ENCODE measurements at places on chromosomes 11 and 22.

DNA sequence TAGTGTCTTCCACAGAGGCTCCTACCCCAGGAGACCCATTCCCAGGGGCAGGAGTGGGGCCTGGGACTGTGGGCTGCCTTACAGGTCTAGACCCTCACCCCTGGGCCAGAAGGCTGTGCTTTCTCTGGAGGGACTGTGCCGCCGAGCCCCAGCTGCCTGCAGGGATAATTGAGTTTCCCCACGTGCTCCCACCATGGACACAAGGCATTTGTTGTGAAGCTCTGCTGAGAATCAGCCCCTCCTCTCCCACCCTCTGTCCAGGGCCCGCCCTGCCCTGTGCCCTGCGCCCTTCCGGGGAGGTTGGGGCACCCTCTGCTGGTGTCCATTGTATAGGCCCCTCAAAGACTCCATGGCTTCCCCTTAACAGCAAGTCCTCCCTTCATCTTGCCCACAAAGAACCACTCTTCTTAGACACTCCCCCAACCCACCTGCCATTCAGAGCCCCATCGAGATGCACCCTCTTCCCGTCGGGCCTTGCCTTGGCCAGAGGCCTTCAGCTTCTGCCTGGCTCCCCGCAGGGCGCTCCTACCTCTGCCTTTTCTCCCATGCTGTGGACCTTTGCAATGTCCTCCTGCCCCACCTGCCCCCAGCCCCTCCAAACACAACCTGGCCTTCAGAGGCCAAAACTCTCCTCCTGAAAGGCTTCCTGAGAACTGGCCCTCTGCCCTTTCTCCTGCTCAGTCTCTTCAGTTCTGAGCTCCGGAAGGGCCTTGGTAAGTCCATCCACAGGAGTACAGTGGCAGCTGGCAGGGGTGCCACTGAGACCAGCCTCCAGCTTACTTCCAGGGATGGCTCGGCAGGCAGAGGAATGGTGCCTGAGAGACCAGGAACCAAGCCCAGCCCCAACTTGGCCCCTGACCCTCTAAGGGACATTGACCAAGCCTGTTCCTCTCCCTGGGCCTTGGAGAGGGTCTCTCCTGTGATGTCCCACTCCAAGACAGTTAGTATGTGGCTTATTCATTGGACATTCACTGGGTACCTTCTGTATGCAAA, 22.4 kb downstream of the DUSP8 start:
- DNase-seq = no peak

DNA sequence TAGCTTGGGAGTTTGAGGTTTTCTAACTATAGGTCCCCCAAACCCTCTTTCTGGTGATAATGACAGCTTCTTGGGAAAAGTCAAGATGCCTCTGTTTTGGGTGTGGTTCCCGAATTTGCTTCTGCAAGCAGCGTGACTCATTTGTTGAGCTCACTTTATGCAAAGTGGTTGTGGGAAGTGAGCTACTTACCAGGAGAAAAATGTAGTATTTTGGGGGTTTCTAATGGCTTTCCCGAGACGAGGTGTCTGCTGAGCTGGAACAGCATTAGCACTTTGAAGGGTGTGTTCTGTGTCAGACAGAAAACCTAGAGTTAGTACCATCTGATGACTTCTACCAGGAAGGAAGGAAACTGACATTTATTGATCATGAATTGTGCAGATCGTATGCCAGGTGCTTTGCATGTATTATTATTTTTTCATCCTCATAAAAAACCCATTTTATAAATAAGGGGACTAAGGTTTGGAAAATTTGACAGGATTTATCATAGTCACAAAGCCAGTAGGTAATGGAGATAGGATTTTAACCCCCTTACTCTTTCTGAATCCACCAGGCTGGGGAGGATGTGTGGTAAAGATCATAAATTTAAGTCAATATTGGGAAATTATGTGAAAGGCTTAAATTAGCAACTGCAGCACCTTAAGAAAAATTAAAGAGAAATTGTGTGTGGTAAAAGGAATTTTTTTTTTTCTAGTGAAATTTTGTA, 108.8 kb upstream of the CD44 start:
- no peak for DNase-seq

GRCh38 chr22:45628515-45628914, 43.1 kb upstream of the ATXN10 start:
- DNase-seq = no peak

DNA sequence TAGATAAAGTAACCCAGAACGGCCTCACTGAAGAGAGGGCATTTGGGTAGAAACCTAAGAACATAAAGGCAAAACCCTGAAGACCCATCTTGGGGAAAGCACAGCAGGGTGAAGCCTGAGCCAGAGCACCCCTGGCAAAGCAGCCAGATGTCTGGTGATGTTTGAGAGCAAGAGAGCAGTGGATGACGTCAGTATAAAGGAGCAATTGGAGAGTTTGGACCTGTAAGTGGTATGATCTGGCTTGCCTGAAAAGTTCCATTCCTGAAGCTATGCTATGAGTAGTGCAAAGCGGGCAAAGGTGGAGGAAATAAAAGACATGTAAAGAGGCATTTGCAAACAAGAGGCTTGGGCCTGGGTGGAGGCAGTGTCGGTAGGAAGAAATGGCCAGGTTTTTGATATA, 167.8 kb downstream of the MSANTD4 start:
- no peak for DNase-seq

DNA sequence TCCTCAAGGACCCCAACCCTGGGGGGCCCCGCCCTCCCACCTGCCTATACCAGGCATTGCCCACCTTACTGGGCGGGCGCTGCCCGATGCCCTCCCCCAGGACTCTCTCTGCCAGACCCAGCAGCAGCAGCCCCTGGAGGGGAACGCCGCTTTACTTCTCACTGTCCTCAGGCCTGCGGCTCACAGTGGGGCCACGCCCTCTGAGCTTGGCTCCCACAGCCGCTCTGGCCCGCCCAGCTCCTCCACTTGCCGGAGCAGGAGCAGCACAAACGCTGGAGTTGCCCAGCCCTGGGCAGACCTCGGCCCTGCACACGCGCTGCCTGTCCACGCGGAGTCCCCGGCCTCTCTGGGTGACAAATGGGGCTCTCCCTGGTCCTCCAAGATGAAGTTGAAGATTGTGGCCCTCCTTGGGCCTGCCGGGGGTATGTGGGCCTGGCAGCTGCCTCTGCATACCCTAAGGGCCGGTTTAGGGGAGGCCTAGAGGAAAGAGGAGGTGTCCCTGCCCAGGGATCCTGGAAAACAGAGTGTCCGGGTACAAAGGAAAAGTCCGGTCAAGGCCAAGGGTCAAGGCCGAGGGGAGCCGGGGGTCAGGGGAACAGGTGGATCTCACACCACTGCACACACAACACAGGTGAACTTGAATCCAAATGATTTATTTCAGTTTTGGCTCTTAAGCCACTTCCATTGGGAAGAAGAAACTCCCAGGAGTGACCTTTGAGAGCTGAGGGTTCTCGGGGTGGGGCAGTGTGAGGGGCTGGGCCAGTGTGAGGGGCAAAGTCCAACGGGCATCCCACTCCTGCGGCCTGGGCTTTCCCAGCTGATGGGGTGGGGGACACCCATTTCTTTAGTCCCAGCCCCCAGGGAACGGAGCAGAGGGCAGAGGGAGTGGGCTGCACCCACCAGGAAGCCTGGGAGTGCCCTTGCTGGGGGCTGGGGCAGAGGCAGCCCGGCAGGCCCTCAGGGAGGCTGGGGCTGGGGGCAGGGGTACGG, 674 bp upstream of the BAIAP2L2 start:
- DNase-seq = no peak

DNA sequence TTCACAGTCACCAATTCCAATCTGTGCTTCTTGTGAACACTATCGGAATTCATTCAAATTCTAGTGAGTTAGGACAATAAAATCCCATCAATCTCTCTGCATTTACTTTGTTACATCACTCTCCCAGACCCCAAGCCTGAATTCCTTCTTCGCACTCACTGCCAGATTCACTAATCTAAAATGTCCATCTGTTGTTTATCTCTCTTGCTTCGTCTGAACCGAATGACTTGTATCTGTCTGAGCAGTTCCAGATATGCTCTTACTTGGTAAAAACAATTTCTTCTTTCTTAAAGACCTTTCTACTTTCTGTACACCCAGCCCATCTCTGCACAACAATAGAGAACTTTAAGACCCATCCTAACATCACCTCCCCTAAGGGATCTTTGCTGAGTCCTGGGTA, 7.0 kb downstream of the MMP10 start:
- no peak for DNase-seq

GRCh38 chr11:64609436-64610047, 18.5 kb downstream of the SLC22A12 start:
- no peak for DNase-seq

DNA sequence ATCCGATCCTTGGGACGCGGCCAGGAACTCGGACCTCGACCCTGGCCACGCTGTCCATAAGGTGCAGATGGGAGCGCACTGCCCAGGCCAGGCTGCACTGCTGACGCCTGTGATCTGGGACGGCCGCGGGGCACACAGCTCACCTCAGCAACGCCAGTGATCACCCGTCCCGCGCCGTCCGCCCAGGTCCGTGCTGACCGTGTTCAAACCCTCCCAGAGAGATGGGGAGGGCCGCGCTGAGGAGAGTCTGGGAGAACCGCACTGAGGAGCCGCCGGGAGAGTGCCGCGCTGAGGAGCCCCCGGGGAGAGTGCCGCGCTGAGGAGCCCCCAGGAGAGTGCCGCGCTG, 636 bp downstream of the KCNQ1OT1 start:
- no peak for DNase-seq

DNA sequence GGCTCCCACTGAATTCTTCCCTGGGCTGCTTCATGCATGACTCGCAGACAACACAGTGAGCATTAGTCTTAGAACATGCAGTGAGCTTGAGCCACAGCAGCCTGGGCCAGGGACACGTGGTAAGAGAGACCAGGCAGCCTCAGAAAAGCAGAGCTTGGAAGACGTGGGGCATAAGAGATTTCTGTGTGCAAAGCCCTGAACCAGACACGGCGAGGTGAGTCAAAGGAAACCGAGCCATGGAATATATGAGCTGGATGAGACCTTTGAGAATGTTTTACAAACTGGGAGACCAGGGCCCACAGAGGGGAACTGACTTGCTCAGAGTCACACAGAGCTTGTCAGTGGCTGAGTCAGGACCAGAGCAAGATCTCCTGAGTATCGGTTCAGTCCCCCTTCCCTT, 8.5 kb upstream of the FXYD6 start:
- DNase-seq = no peak

- no peak for DNase-seq
Observed at GRCh38 chr11:114448749-114449482, 9.6 kb downstream of the REXO2 start.

- DNase-seq = peak; percentile 63
Observed at GRCh38 chr22:43826142-43827002, 14.3 kb upstream of the EFCAB6 start.

GRCh38 chr11:30879322-30880005, 293.3 kb upstream of the MPPED2 start:
- DNase-seq = peak; percentile 79

GRCh38 chr11:118076754-118077281, at the start of gene TMPRSS4:
TMPRSS4 (plus strand) TSS chr11:118077078; CDS start chr11:118077303, 225 bp downstream.
- DNase-seq = no peak

- DNase-seq = no peak
Observed at GRCh38 chr11:93741882-93742226, 382 bp downstream of the C11orf54 start.

DNA sequence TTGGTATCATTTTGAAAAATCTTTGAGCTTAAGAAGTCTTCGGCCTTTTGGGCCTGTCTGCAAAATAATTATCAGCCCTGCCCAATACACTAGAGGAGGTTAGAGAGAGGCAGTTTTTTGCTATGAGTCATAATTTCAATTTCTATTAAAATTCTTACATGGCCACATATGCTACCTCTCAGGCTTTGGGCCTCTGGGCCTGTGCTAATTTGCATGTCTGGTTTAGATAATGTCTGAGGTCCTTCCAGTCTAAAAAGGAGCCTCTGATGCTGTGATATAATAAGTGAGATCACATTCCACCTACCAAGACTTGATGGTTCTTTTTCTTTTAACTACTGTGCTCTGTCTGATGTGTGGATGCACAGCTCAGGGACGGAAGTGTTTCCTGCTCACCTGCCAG, 70.8 kb downstream of the KCNJ1 start:
- no peak for DNase-seq

- DNase-seq = no peak
Observed at GRCh38 chr22:26416670-26417276, 12.3 kb upstream of the ASPHD2 start.

GRCh38 chr22:42721045-42721434, 370 bp upstream of the A4GALT start:
- DNase-seq = no peak

GRCh38 chr22:48682504-48682903, 1145.2 kb downstream of the BRD1 start:
- DNase-seq = no peak

- DNase-seq = no peak
Observed at GRCh38 chr11:105829084-105829483, 193.0 kb downstream of the MSANTD4 start.

GRCh38 chr11:7500251-7500650, 13.5 kb upstream of the PPFIBP2 start:
- DNase-seq = no peak

DNA sequence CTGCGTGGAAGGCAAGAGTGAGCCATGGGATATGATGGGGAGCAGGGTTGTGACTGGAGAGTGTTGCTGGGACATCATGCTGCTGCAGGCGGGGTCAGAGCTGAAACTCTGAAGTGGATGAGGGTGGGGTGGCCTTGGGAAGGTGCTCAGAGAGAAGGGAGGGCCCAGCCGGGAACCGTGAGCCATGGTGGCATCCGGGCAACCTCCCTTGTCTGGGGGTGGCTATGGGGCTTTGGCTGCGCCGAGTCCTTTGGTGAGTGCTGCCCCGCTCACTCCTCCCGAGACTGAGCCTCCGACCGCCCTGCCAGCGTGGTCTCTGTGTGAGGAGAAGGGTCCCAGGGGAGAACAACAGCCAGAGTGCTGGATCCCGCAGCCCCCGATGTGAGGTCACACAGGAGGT, 632.0 kb downstream of the BRD1 start:
- no peak for DNase-seq

GRCh38 chr22:38868886-38869381, 3.1 kb downstream of the CBX6 start:
- peak; percentile 68 for DNase-seq

DNA sequence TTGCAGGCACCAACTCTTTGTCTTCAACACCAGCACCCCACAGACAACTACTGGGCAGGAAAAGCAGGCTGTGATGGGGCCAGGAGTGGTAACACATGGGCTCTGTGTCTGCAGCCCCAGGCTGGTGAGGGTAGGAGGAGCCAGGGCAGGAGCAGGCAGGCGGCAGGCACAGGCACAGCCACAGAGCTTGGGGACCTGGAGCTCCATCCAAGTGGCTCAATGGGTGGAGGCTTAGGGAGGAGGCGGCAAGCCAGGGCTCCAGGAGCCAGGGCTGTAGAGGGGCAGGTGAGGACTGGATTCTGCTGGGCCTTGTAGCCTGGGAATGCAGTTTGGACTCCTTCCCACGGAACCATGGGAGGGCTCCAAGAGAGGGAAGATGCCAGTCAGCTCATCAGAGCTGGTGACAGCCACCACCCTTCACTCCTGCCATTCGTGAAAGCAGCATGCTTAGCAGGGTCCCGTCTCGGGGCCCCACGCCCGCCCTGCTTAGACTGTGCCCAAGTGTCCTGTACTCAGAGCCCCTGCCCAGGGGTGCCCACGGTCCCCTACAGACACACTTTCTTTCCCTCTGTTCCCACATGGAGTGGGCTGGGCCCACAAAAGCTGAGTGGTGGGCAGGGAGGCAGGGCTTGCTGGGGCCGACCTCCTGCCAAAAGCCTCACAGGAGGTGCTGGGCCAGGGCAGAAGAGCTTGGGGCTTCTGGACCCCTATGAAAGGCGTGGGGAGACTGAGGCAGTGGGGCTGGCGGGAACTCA, 12.4 kb downstream of the TTC38 start:
- DNase-seq = no peak

- DNase-seq = no peak
Observed at GRCh38 chr11:95140397-95141033, 50.9 kb downstream of the ENDOD1 start.
